ENCODE measurements at places on chromosomes 16 and 17.

DNA sequence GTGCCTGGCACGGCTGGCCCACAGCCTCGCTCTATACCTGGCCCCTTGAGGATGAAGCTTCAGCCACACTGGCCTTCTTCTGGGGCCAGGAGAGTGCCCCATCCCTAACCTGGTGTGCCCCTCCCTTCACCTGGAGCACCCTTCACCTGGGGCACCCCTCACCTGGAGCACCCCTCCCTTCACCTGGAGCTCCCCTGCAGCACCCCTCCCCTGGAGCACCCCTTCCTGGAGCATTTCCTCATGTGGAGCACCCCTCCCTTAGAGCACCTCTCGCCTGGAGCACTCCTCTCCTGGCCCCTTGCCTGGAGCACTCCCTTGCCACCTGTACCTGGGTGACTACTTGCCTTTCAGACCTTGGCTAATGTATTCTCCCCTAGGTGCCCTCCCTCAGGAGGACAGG, 2.4 kb upstream of the FBXL16 start:
- no peak for DNase-seq

- peak; percentile 43 for DNase-seq
These were observed 714 bp downstream of the ACSF3 start for GRCh38 chr16:89094252-89094879.

GRCh38 chr17:47844814-47845715, 4.0 kb upstream of the SCRN2 start:
- DNase-seq, result peak; percentile 68

- DNase-seq, result no peak
These were observed 22.9 kb downstream of the TUBD1 start for GRCh38 chr17:59869941-59870218.

- no peak for DNase-seq
These were observed 15.7 kb upstream of the GPR139 start for GRCh38 chr16:20089246-20089965.

DNA sequence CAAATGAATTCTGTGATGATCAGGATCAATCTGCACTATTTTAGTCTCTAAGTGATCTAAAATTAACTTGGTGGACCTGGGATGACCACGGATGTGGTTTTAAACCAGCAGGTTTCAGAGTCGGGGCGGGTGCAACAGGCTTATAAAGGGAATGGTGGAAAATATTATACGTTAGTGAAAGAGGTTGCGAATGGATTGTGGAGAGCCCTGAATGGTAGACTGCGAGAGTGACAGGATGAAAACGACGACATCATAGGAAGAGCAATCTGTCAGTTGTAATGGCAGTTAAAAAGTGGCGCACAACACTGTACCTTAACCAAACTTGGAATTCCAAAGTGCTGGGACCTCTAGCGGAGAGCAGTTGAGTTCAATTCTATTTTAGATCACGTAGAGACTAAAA, 1.2 kb upstream of the CYB5B start:
- no peak for DNase-seq

- no peak for DNase-seq
These were observed 851 bp upstream of the DPEP1 start for GRCh38 chr16:89612415-89613166.

DNA sequence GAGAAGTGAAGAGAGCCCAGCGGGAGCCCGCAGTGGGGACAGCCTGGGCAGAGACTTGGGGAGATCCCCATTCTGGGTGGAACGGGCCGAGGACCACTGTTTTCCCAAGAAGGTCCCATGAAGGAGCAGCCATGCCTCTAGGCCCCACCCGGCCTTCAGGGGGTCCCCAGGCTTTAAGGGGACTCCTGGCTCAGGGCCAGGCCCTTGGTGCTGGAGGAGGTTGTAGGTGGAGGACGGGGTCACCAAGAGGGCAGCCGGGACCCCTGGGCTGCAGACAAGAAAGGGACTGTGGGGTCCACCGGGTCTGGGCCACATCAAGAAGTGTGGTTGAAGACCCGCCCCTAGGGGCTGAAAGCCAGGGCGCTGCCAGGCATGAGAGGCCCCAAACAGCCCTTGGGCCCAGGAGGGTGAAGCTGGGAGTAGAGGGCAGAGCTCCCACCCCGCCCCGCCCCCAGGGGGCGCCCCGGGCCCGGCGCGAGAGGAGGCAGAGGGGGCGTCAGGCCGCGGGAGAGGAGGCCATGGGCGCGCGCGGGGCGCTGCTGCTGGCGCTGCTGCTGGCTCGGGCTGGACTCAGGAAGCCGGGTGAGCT, at the start of gene PRSS21:
PRSS21 (plus strand) TSS at position 487 of the 589 bp plus-strand sequence; CDS start at position 519, 32 bp downstream.
- DNase-seq, result peak; percentile 15

GRCh38 chr17:30148376-30148775, 31.8 kb downstream of the NSRP1 start:
- no peak for DNase-seq

GRCh38 chr16:64507240-64508024, 614.4 kb downstream of the CDH11 start:
- no peak for DNase-seq

- DNase-seq, result no peak
These were observed 67.3 kb upstream of the CACNG3 start for GRCh38 chr16:24188751-24189318.

- no peak for DNase-seq
These were observed 16.5 kb downstream of the ZP2 start for GRCh38 chr16:21194771-21195301.

GRCh38 chr16:56589141-56590039, at the start of gene MT3:
Gene MT3, plus strand, starts transcription at chr16:56589528. Its CDS starts 63 bp downstream, at chr16:56589591.
- peak; percentile 14 for DNase-seq

GRCh38 chr16:66353055-66353454, 13.4 kb upstream of the CDH5 start:
- no peak for DNase-seq

All from hematopoietic multipotent progenitor cell treated with erythropoietin and hydrocortisone succinate and interleukin-3 and kit ligand, for 6 days (in vitro differentiated cells).